ENCODE measurements at places on chromosomes 16 and 17.

GRCh38 chr17:64982139-64982915, 63.0 kb upstream of the LRRC37A3 start:
- no peak for DNase-seq

DNA sequence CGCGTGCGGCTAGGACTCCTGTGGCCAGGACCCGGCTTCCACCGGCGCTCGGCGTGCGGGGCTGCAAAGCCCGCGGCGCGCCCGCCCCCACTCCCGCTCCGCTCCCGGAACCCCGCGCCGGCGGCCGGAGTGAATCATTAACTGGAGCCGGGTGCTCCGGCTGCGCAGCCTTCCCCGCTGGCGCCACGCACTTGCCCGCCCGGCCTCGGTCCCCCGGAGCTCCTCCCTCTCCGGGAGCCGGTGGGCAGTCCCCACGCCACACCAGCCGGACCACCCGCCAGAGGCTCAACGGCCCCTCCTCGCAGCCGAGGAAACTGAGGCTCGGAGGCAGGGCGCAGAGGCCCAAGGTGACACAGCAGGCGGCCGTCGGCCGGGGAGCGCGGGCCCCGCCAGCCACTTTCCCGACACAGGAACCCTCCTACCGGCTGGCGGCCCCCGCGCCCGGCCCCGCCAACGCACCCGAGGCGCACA, 580 bp downstream of the BCAR1 start:
- DNase-seq = no peak

DNA sequence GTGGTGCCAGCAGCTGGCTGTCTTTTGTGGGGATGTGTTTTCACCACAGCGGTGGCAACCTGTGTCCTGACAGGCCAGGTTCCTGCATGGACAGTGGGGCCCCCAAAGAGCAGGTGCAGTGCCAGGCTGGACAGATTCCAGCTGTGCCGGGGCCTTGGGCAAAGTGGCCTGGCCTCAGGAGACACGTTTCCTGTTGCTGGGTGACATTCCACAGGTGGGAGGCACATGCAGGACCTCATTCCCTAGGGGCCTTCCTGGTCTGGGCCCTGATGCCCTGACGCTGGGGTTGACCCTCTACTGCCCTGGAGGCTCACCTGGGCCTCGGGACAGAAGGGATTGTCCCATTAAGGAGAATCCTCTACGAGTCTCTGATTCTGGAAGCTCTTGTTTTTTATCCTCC, 182.4 kb downstream of the RAB11FIP4 start:
- DNase-seq = no peak

DNA sequence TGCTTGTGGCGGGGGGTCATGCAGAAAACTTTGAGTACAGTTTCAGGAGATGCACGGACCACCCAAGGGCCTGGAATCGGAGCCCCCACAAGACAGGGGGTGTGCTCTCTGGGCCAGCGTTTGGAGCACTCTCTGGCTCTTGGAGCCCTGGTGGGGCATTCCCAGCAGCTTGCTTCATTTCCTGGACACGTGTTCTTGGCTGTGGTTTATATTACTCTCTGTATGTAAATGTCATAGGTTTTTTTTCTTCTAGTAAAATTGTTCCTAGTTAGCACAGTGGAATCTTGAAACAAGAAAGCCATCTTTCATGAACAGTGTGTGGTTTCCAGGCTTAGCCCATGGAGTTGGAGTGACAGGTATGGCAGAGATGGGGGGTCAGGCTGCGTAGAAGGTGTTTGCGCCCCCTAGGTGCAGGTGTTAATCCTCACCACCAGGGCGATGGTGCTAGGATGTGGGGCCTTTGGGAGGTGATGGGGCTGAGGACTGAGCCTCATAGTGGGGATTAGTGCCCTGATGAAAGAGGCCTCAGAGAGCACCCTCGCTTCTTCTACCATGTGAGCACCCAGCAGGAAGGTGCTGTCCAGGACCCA, 79.8 kb downstream of the JPH3 start:
- DNase-seq = no peak

- peak; percentile 77 for DNase-seq
Measured at GRCh38 chr16:2031081-2031577, 4.4 kb downstream of the NHERF2 start.

DNA sequence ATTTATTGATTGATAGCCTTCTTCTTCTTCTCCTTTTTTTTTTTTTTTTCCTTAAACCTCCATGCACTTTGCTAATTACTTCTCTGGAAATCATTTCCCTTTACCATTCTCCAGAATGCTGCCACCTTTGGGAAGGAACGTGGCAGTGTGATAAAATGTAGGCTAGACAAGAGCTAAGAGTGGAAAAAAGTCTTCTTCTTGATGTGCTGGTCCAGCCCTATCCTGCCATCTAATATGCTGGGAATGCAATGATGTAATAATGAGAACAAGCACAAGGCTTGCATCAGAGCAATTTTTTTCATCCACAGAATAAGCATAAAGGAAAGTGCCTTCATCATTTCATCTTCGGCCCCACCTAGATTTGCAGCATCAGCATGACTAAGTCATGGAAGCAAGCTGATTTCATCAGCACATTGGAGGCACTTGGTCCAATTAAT, 128.7 kb upstream of the ZFHX3 start:
- DNase-seq = no peak

DNA sequence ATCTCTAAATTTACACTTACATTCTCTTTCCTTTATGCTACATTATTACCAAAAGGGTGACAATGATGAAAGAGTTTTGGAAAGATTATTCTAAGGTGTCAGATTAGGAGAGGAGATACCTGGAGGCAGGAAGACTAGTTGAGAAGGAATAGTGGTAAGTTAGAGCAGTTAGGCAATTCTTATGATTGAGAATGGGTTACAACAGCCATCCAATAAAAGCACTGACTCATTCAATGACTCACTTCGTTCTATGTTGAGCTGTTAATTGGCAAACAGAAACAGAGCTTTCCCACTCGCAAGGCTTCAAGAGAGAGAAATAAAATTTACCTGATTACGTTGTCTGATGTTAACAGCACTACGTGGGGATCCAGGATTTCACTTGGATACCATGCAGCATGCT, 5.8 kb downstream of the NUP88 start:
- no peak for DNase-seq

GRCh38 chr17:13957636-13958035, 111.7 kb upstream of the COX10 start:
- DNase-seq = no peak
